Putamen (tissue), 1 donor: ENCODE measurements at places on chromosomes 11 and 22.

DNA sequence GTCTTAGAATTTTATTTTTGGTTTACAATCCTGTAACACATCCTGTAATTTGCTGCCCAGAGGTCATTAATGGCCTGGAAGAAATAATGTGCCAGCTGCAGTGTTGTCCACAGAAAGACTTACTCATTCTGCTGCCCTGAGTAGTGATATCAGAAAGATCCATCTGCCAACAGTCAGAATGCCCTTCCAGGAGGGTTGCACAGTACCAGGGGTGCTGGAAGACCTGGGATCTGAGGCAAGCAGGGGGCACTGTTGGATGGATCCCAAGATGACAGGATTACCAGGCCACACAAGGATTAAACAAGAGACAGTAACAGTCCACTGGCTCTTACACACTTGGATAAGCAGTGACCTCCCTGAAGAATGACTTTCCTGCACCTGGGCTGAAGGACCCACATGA, 93.8 kb upstream of the TOP3B start:
- no peak for DNase-seq

DNA sequence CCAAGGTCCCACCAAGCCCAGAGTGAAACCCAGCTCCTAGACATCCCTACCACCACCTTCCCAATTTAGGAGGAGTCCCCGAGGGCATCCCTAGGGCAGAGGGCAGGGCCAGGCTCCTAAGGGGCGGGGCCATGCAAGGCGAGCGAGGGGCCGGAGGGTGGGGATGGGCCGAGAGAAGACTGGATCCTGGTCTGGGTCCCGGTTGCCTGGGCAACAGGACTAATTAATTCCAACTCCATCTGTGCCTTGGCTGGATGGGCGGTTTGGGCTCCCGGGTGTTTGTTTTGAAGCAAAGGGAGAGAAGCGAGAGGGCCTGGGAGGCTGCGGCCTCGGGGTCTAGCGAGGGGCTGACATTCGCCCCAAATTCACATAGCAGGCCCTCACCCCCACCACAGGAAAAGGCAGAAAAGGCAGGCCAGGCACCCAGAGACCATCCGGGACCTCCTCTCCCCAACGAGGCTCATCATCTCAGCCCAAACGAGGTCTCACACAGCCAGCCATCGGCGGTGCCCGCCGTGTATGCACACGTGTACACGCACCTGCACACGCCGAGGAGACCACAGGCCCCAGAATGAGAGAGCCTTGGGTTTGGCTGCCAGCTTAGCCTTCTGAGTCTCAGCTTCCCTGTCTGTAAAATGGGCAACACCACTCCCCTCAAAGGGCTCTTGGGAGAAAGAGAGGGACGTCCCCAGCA, 23.9 kb downstream of the ELFN2 start:
- DNase-seq: no peak

- DNase-seq: no peak
Measured at GRCh38 chr11:16299884-16300782, 56.2 kb downstream of the SOX6 start.

DNA sequence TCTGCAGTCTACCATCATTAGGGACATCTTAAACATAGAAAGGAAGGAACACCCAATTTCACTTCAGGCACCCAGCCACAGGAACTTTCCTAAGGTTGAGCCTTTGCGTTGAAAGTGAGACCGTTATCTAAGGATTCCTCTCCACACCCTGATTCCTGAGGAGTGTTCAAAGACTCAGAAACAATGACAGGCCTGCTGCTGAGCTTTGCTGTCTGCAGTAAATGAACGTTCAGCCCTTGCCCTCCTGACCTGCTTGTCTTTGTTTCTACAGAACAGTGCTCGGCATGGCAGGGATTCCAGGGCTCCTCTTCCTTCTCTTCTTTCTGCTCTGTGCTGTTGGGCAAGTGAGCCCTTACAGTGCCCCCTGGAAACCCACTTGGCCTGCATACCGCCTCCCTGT, 7.0 kb downstream of the PRSS23 start:
- DNase-seq: no peak

DNA sequence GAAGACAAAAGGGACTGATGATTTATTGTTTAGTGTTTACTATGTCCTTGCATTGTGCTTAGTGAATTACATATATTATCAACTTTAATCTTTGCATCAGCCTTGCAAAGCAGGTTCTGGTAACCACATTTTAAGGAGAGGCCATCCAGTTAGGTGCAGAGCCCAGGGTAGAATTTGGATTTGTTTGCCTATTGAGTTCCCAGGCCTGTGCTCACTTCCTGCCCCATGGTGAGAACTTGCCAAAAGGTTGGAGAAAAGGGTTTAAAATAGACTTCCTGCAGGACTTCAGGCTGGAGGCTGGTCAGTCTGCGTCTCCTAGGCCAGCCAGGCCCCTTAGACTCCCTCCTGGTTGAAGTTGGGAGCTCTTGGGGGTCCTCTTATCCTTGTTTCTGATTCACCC, 72.1 kb downstream of the ATXN10 start:
- no peak for DNase-seq
